ENCODE measurements at places on chromosomes 5 and 9.

DNA sequence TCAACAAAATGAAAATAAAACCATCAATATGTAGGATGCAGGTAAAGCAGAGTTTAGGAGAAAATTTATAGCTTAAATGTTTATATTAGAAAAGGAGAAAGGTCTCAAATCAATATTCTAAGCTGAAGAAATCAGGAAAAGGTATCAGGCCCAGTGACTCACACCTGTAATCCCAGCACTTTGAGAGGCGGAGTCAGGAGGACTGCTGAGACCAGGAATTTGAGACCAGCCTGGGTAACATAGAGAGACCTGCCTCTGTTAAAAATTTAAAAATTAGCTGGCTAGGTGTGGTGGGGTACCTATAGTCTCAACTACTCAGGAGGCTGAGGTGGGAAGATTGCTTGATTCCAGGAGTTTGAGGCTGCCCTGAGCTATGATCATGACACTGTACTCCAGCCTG, 32.2 kb downstream of the CCDC69 start:
- DNase-seq, result no peak

DNA sequence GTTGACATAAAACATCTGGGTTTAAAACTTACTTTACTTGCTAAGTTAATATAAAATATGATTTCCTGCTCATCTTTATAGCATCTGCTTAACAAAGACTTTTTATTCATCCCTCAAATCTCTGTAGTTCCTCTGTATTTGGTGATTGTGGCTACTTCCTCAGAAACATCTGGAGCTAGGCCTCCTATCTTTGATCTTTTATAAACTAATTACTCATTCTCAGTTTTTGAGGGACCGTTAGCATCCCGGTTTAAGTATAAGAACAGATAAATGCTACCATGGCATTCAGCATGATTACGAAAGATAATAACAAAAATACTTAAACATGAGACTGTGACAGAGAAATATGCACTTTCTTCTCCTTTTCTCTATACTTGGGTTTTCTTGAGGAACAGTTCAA, 85.3 kb downstream of the SLC38A9 start:
- DNase-seq, result no peak

- no peak for DNase-seq
These were observed 110.6 kb downstream of the RAPGEF6 start for GRCh38 chr5:131524431-131524830.

- DNase-seq, result no peak
These were observed 294.3 kb downstream of the TAF11L14 start for GRCh38 chr5:17928581-17928981.

- no peak for DNase-seq
These were observed 65.3 kb downstream of the CWC27 start for GRCh38 chr5:64834037-64834436.

GRCh38 chr9:84779883-84780282, 110.4 kb downstream of the NTRK2 start:
- no peak for DNase-seq

- DNase-seq, result no peak
These were observed 433.8 kb upstream of the CDH9 start for GRCh38 chr5:27472000-27472763.

- DNase-seq, result no peak
These were observed 128.2 kb downstream of the MVB12B start for GRCh38 chr9:126454795-126455194.

GRCh38 chr9:131324736-131325679, 35.5 kb downstream of the PLPP7 start:
- DNase-seq, result no peak

DNA sequence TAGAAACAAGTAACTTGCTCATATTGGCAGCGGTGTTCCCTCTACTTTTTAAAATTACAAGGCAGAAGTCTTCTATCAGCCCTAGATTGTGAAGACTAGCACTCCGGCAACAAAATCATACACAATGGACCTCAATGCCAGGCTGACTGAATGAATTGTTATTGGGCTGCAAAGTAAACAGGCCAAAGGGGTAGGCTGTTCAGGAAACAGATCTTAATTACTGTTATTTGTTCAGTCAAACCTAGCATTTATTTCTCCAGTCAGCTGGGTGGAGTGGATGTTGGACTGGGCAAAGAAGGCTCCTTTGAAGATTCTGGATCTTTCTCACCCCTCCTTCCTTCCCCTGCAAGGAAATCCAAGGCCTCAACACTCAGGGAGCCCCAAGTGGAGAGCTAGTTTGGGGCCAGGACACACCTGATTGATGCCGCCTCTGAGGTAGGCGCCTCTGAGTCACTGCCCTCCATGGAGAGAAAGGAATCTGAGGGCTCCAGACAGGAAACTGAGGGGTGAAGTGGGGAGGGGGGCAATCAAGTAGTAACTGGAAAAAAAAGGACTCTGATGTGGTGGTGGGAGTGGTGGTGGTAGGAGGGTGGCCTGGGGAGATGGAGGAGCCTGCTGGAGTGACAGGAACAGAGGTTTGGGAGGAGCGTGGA, 35.5 kb downstream of the SERINC5 start:
- DNase-seq, result no peak

DNA sequence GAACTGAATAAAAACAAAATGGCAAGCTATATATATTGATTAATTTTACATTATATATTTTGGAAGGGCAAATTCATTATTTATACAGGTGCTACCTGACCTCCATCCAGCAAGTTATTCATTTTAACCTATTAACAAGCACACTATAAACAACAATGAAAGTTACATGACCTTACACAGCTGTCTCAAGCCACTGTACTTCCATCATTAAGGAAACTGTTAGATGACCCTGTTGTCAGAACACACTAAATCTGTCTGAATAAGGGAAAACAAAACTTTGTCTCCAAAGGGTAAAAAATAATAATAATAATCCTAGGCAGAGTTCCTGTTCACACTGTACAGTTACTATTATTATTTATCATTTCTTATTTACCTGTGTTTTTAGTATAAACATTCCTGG, 44.0 kb downstream of the NFIB start:
- no peak for DNase-seq

DNA sequence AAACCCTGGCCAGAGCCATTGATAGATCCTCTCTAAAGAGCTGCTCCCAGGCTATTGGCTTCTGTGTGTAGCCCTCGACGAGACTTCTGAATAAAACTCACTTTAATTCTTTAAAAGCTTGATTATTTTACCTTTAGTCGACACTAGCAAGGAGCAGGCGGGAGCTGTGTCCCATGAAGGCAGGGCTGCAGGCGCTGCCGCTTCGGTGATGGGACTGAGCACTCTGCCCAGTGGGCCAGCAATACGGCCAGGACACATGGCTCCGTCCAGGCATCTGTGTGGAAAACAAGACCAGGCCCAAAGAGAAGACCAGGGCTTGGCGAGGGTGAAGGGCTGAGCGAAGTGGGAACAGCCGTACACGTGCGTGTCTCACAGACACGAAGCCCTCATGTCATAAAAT, 365.9 kb downstream of the GADD45G start:
- DNase-seq, result no peak

DNA sequence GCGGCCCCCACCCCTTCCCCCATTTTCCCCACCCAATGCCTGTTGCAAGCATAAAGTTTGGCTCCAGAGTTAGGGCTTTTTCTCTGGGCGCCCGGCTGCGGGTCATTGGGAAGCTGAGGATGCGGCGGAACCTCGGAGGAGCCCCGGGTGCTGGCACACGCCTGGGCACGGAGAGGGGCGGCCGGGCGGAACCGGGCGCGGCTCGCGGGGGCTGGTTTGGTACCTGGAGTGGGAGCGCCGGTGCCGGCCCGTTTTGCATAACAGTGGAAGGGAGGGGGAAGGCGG, 1.2 kb downstream of the PPARGC1B start:
- no peak for DNase-seq

- no peak for DNase-seq
These were observed 35.3 kb upstream of the AIF1L start for GRCh38 chr9:131060900-131061630.
